CD4-positive, alpha-beta T cell treated with Interleukin-1 beta for 1 hour (primary cell): ENCODE measurements at places on chromosomes 16 and 17.

- DNase-seq = peak; percentile 96
Measured at GRCh38 chr17:45225964-45226530, 4.4 kb downstream of the FMNL1 start.

DNA sequence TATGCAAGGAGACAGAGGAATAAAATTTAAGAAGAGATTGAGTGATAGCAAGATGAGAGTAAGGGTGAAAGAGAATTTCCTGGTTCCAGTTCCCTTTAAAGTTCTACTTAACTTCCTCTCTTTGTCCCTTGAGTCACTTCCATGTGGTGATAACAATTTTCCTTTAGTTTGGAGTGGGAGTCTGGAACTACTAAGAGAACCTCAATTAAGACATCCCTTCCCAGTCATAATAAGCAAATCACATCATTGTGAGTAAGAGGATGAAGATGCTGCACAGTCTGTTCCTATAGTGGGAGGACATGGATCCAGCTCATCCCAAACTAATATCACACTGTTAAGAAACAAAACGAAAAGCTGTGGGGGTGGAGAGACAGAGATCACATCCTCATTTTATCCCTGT lies 24.4 kb downstream of the TBX21 start:
- DNase-seq = no peak

DNA sequence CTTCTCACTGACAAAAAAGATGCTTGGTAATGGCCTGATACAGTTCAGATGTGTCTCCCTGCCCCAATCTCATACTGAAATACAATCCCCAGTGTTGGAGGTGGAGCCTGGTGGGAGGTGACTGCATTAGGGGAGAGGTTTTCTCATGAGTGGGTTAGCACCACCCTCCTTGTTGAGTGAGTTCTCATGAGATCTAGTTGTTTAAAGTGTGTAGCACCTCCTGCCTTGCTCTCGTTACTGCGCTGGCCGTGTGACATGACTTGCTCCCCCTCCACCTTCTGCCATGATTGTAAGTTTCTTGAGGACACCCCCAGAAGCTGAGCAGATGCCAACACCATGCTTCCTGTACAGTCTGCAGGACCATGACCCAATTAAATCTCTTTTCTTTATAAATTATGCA lies 5.0 kb downstream of the TSR1 start:
- DNase-seq = no peak

- DNase-seq = no peak
Measured at GRCh38 chr17:45836047-45837044, 8.3 kb upstream of the SPPL2C start.

DNA sequence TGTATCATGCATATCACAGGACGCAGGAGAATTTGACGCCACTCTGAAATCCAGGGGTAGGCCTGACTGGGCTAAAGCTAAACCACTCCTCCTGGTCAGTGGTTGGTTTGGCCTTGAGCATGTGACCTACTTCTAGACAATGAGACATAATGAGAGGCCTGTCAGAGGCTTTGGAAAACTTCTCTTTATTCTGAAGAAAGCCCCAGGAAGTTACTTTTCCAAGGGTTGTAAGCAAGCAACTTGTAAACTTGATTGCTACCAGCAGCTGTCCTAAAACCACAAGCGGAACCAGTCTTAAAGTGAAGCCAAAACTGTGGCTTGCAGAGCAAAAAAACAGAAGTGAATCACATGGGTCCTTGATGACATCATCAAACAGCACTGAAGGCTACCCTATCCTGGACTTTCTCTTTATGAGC lies 138.2 kb upstream of the COX10 start:
- DNase-seq = peak; percentile 12

- no peak for DNase-seq
Measured at GRCh38 chr17:74201250-74201649, 2.2 kb upstream of the RPL38 start.

GRCh38 chr16:56848955-56849689 lies 15.9 kb upstream of the SLC12A3 start:
- DNase-seq = no peak

DNA sequence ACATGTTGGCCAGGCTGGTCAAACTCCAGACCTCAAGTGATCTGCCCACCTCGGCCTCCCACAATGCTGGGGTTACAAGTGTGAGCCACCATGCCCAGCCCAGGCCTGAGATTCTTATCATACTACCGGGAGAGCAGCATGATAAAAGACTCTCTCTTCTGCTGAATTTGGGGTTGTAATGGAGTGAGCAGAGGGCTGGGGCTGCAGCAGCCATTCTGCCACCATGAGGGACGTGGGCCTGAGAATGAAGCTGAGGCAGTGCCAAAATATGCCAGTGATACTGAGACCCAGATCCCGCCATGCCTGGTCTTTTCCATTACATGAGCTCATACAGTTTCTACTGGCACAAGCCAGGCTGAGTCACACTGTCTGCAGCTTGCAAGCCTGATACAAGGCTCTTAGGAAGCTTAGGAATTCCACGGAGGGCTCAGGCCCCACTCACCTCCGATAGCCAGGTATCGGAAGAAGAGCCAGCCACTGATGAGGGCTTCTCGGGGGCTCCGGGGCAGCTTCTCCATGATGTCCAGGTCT lies 19.6 kb upstream of the P2RX1 start:
- no peak for DNase-seq

- DNase-seq = no peak
Measured at GRCh38 chr16:3988824-3989223, 108.3 kb upstream of the CREBBP start.

GRCh38 chr16:65769776-65770438 lies 596.6 kb upstream of the CDH5 start:
- no peak for DNase-seq

DNA sequence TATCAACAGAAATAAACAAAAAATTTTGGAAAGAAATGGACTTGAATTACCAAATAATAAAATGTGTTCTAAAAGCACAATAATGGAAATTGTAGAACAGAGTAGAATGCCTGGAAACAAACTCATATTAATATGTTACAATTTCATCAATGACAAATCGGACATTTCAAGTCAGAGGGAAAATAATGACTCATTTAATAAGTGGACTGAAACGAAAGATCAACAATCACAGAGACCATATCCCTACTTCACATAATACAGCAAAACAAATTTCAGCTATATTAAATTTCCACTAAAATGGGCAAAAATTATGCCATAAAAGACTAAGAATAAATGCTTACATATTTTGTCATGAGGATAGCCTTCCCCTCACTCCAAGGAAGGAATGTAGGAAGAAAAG lies 25.7 kb downstream of the CDYL2 start:
- no peak for DNase-seq

DNA sequence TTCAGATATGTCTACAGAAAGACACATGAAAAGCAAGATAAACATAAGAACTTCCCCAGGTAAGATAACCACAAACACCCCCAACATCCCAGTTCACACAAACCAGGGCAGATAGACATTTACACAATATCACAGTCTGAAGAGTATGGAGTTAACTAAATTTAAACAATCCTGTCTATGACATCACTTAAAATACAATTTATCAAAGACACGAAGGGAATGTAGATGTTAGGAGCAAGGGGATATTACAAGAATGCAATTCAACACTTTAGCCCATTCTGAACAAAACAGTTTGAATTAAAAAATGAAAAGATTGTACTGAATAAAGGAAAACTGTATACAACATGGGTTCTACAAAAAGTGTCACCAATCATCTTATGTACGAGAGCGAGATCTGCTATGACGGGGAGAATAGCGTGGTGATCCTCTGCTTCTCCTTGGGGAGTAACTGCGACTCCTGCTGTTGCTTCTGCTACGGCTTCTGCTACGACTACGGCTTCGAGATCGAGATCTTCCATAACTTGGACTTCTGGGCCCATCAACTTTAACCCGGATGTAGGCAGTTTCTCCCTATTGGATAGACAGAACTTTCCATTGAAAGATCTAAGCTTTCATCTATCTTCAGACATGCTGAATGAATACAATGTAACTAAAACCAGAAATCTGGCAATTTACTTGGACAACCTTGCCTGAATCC lies 1.9 kb downstream of the SRSF1 start:
- no peak for DNase-seq

DNA sequence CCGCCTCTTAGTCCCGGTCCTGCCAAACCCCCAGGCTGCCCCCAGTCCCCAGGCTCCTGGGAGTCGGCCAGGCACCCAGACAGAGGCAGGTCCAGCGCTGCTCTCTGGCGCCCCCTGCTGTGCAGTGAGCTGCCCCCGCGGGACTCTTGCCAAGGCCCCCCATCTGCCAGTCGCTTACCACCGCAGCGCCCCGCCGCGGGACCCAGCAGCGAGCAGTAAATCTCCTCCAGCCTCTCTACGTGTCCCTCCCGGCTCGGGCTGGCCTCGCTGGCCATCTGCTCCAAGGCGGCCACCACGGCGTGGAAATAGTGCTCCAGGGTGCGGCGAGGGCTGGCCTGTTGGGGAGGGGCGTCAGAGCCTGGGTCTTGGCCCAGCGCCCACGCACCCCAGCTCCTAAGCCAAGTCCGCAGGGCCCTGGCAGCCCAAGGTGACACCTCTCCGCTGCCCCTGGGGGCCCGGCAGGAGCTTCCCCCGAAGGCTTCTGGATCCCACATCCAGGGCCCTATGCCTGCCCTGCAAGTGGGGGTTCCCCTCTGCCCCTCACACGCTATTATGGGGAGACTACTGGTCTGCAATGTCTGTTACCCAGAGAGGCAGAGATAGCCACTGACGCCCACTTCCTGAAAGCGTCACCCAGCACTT lies 33.7 kb upstream of the MFSD6L start:
- DNase-seq = peak; percentile 29

DNA sequence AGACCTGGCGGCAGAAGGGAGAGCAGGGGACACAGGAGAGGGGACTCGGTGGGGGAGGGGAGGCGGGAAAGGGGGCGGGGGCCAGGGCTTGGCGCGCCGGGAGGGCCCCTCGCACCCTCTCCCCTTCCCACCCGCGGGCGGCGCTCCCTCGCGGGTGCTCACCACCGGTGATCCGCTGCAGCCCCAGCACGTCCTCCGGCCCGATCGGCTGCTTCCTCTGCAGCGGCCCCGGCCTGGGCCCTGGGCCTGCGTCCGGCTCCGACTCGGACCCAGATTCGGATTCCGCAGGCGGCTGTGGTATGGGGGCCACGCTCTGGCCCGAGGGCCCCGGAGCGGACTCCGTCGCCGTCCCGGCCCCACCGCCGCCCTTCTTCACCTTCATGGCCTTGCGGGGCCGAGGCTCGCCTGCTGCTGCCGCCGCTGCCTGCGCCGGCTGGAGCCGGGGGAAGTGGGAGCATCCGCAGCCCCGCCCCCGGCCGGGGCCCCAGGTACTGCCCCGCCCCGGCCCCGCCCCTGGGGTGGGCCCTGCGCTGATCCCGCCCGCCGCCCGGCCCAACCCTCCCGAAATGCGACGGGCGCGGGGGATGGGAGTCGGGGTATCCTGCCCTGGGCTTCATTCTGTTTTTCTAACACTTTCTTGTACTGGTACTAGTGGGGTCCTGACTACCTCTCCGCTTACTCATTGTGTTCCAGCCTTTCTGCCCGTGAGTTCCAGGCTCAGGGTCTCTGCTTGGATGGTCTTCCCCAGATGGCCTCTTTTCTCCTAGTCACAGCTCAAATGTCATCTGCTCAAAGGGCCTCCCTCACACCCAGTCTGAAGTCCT lies at the start of gene UNC119:
TSS of gene UNC119 (minus strand) at position 449 of the 824 bp plus-strand sequence. CDS start at position 382, 67 bp downstream.
- peak; percentile 79 for DNase-seq

DNA sequence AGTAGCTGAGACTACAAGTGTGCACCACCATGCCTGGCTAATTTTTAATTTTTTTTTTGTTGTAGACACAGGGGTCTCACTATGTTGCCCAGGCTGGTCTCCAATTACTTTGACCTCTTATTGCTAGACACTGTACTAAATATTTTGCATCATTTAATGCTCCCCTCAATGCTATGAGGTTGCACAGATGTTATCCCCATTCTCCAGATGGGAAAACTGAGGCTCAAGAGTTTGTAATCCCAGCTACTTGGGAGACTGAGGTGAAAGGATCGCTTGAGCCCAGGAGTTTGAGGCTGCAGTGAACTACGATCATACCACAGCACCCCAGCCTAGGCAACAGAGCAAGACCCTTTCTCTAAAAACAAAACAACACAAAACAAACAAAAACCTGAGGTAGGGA lies 443.3 kb upstream of the C16orf82 start:
- DNase-seq = no peak

DNA sequence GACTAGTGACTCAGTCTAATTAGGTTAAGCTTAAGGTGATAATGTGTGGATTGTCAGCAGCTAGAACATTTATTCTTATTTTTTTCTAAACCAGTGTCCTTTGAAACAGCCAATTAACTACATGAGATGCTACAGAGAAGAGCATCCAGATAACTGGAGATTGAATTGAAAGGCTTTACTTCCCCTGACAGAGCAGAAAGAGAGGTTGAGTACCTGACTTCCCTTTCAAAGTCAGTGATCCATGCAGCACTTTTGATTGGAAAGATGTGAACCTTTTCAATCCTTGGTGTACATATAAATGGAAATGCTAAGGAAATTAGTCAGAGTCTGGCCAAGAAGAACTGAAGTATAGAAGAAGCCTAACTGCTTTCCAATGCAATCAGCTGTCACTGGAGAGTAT lies 653.8 kb downstream of the CDH8 start:
- no peak for DNase-seq

DNA sequence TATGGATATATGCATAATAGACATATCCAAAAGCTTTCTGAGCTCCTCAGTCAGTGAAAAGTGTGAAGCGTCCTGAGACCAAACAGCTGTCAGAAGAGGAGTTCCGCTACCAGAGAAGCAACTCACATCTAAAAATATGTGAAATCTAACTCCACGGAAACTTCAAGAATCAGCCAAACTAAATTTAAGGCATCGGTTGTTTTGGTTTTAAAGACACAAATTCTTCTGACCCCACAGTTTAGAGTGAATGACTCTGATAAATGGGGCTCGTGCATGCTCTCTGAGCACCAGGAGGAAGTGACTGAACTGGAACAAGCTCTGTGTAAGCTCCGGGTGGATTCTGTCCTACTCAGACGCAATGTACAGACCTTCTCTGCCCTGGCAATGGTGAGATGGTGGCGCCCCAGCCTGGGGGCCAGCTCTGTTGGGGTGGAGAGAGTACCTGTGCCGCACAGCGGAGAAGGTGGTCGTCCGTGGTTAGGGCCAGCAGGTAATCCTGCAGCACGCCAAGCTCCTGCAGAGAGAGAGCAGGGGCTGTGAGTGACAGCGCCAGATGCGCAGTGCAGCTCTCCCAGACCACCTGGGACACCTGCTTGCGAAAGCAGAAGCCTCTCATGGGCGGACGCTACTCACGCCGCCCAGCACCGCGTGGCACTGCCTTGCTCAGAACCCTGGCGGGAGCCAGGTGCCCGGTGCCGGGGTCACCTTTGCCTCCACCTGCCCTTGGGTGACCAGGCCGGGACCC lies 44.4 kb upstream of the ATP2A3 start:
- DNase-seq = no peak

DNA sequence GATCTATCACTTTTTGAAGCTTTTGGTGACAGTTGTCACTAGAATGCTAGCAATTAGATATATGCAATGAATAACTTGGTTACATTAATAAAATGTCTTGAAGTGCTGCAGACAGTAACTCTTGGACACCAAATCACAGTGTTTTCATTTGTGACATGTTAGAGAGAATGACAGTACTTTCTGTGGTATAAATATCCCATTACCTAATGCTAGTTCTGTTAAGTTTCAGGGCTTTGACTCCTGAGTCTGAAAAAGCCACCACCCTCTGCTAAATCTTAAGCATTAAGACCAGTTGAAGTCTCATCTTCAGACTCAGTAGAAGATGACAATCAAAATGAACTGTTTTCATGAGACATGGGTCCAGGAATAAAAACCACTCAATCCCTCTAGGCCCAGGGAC lies 10.6 kb upstream of the CPHXL2 start:
- DNase-seq = no peak

- DNase-seq = no peak
Measured at GRCh38 chr16:27427538-27427937, 25.6 kb downstream of the IL21R start.

GRCh38 chr16:528111-529011 lies 849 bp downstream of the CAPN15 start:
- peak; percentile 29 for DNase-seq

- DNase-seq = no peak
Measured at GRCh38 chr16:78142788-78143187, 43.3 kb downstream of the WWOX start.
